ENCODE measurements at places on chromosomes 6 and 20.

GRCh38 chr20:19456595-19457395 is 244.4 kb downstream of the SLC24A3 start:
- no peak for DNase-seq

- no peak for DNase-seq
These were observed 96.2 kb downstream of the RREB1 start for GRCh38 chr6:7203939-7204338.

GRCh38 chr20:6213311-6213710 is 90.5 kb upstream of the FERMT1 start:
- no peak for DNase-seq

GRCh38 chr6:24798740-24799540 is at the start of gene ARMH2:
TSS of gene ARMH2 (minus strand) at chr6:24798917. CDS start at chr6:24798857, 60 bp downstream.
- DNase-seq: no peak

- no peak for DNase-seq
These were observed 13.9 kb downstream of the PI16 start for GRCh38 chr6:36968266-36968977.

DNA sequence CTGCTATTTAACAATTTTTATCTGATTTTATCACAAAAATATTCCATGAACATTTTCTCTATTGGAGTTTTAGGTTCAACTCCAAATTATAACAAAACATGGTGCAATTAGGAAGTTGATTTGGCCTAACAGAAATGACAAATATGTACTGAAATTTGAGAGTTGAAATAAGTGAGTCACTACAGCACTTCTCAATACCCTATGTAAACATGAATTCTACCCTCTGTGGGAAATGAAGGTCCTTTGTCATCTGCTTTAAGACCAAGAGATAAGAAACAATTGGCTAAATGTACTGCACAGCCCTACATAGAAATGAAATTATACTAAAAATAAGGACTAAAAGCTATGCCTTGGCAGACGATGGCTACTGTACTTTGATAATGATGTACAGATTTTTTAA is 86.2 kb upstream of the BEND6 start:
- peak; percentile 70 for DNase-seq

DNA sequence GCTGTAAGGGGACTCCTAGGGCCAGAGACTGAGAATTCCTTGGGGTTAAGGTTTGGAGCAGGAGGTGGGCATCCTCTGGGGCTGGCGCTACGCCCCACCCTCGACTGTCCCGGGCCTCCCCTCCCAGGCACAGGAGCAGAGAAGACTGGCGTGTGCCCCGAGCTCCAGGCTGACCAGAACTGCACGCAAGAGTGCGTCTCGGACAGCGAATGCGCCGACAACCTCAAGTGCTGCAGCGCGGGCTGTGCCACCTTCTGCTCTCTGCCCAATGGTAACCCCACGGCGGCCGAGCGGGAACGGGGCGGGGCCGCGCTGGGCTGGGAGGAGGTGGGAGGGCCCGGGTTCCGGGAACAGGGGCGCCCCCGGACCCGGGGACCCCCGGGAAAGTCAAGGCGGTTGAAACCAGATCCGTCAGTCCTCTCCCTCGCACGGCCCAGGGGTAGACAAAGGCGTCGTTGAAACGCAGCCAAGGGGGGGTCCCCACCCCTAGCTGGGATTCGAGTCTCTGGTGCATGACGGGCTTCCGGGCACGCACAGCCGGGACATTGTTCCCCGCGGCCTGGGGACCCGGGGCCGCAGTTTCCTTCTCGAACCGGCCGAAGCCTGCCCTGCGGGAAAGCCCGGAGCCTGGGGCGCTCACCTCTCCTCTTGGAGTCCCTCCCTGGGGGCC is 844 bp downstream of the WFDC2 start:
- no peak for DNase-seq

DNA sequence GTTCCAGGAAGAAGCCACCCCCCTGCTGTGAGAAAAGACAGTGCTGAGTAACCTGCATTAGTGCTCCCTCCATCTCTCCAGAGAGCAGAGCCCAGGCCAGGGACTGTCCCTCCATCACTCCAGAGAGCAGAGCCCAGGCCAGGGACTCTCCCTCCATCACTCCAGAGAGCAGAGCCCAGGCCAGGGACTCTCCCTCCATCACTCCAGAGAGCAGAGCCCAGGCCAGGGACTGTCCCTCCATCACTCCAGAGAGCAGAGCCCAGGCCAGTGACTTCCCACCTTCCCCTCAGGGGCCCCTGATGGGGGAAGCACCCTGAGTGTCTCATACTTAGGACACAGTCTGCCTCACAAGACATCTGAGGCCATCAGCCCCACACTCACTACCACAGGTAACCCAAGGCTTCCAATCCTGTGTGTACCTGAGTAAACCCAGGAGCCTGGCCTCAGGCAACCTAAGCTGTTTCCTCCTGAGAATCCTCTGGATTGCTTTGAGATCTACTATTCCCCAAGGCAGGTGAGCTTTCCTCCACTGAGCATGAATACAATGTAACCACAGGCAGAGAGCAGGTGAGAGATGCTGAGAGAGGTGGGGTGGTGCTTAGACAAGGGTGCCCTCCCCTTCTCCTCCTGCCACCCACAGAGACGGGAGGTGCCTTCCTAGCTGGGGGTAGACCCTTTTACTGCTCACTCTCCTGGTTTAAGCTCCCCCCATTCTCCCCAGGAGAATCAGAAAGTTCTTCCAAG is 4.9 kb downstream of the TBXT start:
- no peak for DNase-seq

DNA sequence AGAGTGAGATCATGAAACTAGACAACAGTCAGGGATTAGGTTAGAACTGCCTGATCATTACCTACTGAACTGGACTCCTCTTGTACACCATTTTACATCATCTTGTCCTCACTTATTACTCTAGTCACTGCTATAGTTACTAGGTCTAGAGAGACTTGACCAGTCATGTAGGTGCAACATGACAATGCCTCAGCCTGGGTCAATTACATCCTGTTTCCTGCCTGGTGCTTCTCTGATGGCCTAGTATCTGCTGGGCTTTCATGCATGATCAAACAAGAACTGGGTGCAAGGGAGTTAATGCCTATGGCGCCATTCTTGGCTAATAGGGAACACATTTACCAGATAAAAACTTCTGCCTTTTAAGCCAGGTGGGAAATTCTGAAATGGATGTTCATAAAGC is 39.2 kb upstream of the MMS22L start:
- no peak for DNase-seq

- no peak for DNase-seq
These were observed 191.1 kb upstream of the SGK1 start for GRCh38 chr6:134508862-134509498.

GRCh38 chr20:42484335-42484734 is 705.4 kb downstream of the PTPRT start:
- DNase-seq: no peak

DNA sequence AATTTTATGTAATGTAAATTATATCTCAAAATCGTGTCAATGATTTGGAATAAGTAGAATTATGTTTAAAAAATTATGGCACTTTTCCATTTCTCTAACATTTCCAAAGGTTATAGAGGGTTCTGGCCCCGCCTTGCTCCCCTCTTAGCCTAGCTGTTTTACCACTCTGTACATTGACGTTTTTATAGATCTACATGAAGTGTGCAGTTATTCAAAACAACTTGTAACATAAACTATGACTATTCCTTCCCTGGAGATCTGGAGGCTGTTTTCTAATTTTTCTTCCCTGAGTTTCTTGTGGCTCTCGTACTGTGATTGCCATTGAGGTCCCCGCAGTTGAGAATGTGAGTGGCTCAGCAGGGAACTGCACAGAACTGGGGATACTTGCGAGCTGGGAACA is 48.4 kb downstream of the IYD start:
- DNase-seq: no peak

DNA sequence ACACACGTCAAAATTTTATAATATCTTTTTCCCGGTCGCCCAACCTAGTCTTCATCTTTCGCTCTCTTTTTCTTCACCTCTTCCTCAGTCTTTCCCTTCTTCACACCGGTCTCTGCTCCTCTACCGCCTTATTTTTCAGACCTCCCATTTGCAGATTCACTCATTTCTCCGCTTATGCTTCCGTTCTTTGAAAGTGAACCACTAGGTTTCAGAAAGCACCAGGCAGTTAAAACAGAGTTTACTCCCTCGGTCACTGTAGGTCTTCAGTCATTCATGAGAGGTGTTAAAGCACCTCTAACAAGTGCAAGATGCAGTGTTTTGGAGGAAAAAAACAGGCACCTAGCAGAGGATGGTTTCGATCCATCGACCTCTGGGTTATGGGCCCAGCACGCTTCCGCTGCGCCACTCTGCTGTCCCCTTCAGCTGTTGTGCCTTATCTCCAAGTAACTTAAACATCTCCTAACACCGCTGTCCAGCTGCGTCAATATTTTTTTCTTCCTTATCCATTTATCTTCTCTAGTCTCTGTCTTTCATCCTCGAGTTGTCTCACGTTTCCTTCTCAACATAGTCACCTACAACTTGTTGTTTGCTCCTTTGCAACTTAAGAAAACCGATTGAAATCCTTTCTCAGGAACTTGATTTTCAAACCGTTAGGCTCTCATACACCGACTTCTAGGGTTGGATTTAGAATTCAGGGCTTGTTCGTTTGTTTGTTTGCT is 119.7 kb upstream of the ZNF184 start:
- DNase-seq: peak; percentile 91

DNA sequence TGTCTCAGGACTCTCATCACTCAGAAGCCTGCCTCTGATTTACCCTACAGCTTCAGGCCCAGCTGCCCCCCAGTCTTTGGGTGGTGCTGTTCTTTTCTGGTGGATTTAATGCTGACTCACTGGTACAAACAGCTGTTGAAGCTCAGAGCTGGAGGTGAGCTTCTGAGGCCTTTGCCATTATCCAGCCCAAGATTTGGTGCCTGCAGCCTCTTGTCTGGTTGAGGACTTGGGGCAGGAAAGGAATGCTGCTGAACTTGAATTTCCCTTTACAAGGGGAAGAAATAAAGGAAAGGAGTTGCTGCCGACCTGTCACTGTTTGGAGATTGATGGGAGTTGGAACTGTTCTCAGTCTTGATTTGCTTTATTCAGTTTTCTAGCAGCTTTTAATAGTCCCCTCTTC is 19.8 kb downstream of the ABCF1 start:
- DNase-seq: no peak

DNA sequence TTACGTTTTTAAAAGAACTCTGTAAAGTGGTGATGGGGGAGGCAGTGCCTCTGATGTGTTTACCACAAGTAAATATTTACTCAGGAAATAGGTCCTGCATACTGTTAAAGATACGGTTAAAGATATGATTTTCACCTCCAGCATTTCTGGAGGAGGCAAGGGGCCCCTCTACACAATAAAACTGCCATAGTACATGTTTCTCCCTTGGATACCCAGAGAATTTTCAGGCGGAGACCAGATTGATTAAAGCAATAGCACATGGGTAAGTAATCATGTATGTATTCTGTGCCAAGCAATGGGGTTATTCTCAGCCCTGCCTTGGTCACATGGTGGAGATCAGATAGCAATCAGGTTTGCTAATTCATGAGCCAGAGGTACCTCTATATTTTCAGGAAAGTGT is 9.6 kb downstream of the RIPOR2 start:
- DNase-seq: no peak

DNA sequence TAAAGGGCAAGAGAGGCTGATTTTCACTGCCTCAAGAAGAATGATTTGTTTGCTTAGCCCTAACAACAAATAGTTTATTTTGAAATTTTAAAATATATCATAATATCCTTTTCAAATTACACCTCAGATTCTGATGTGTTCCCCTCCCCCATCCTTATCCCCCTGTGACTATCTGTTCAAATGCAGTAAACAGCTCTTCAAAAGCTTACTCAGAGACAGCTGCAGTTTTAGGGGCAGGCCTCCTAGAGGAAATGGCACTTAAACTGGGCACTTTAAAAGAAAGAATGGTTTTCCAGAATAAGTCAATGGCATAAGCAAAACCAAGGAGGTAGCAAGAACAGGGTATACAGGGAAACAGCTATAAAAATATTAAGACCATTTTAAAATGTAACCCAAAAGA is 118.6 kb upstream of the UST start:
- no peak for DNase-seq

- DNase-seq: no peak
These were observed 173.7 kb upstream of the THEMIS start for GRCh38 chr6:128074567-128074966.

GRCh38 chr6:98945311-98946115 is 2.2 kb downstream of the FBXL4 start:
- DNase-seq: no peak

GRCh38 chr6:139533573-139534471 is 159.4 kb upstream of the CITED2 start:
- DNase-seq: no peak

- no peak for DNase-seq
These were observed 36.1 kb downstream of the MDFI start for GRCh38 chr6:41674231-41675000.

GRCh38 chr20:43541214-43541613 is 17.6 kb upstream of the SGK2 start:
- no peak for DNase-seq

- no peak for DNase-seq
These were observed 256.6 kb upstream of the EPHA7 start for GRCh38 chr6:93675856-93676417.

DNA sequence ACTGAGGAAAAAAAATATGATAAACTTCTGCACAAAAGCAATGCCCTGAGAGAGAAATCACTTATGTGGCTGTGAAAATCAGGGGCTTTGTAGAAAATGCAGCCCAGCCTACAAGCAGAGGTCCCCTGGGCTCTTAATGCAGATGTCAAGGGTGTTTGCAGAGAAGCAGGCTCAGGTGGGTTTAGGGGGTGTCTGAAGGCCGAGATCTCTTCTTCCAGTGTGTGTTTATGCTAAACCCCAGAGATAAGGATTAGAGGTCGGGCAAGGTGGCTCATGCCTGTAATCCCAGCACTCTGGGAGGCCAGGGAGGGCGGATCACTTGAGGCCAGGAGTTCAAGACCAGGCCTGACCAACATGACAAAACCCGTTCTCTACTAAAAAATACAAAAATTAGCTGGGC is 78.5 kb downstream of the TMEM242 start:
- no peak for DNase-seq

GRCh38 chr6:53862662-53863462 is 68.1 kb downstream of the LRRC1 start:
- DNase-seq: no peak

DNA sequence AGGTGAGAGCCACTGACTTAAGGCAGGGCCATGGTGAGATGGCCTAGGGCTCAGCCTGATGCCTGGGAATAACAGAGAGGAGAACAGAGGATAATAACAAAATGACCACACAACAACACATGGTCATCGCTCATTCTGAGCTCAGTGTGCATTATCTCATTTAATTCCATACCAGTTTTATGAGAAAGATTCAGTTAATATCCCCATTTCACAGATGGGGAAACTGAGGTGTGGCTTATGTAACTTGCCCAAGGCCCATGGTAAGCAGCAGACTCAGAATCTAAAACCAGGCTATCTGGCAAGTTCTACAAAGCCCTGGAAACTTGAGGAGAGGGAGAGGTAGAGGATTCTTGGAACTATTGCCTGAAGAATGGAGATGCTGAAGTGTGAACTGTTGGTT is 200.9 kb upstream of the PMEPA1 start:
- no peak for DNase-seq
